ENCODE measurements at places on chromosomes 5 and 9.

- DNase-seq, result no peak
Measured at GRCh38 chr9:133199648-133200321, 9.3 kb downstream of the OBP2B start.

DNA sequence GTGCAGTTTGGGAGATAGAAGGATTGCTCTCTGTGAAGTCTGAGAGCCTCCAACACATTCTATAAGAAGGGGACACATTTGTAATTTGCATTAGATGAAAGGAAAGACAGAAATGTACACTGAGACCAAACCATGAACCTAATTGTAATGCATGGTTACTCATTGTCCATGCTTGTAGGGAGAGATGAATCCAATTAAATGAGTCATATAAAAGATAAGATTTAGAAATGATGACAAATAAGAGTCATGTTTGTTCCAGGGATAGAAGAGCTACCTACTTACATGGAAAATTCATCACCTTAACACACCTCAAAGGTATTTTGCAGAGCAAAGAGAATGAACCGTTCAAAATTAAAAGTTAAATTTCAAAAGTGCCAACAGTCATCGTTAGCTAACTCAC, 85.1 kb downstream of the FBXL7 start:
- no peak for DNase-seq

GRCh38 chr9:76101491-76101890, 211.0 kb downstream of the PCSK5 start:
- DNase-seq, result no peak

- no peak for DNase-seq
Measured at GRCh38 chr9:93895535-93895934, 59.6 kb downstream of the BARX1 start.

DNA sequence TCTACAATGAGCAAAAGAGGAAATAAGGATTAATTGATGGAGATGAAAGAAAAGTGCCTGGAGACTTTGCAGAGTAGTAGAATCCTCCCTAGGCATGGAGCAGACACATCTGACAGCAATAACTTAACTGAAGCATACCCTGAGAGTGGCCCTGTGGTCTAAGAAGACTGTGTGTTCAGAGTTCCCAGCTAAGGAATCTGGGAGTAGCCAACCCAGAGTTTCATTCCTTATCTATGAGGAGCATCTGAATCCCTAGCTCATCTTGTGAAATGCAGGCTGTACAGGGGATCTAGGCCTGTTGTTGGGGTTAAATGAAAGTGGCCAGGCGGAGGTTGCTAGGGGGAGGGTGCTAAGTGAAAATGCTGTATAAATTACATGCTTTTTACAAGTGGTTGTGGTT, 233.1 kb upstream of the FBXL7 start:
- no peak for DNase-seq

DNA sequence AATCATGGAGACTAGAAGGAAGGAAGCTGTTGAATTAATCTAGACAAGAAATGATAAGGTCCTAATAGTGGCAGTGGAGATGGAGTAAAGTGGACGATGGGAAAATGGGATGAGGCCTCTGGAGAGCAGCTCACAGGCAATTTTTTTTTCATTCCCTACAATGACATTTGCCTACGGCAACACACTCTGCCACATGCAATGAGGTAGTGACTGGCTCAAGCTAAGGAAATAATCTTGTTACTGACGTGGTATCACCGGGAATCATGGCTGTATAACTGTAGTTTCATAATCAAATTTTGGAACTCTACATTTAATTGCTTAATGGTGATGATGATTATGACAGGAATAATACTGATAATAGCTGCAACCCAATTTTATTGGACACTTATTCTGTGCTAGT, 12.1 kb upstream of the MOB3B start:
- no peak for DNase-seq

DNA sequence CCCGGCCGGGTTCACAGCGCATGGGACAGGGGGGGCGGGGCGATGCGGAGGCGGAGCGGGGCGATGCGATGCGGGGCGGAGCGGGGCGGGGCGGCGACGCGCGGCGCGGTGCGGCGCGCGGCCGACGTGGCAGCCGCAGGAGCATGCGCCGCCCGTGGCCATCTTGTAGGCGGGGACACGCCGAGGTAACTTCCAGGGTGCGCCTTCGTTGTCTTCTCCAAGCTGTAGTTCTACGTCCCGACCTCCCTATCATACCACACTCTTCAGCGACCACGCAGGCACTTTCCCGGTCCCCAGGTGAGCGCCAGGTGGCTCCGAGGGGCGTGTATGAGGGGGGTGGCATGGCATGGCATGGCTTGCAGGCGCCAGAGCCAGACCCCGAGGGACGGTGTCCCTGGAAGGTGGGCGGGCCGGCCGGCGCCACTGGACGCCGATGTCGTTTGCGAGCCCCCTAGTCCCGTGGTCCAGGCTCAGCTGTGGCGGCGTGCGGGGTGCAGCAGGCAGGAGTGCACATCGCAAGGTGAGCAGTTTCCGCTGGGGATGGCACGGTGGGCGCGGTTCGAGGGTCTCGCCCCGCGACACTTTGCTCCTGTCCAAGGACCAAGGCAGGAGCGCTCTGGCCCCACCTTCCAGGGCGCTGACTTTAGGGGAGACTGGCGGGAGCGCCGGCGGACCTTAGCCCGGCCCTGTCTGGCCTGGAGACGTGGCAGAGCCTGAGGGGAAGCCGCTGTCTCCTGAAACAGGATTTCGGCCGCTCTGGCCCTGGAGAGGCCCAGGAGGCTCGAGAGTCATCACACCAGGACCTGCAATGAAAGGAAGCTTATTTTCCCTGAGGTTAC, at the start of gene PRRC1:
Gene PRRC1 (plus strand): TSS at position 161 of the 839 bp plus-strand sequence. CDS start 5,840 bp downstream, outside the sequence.
- no peak for DNase-seq

DNA sequence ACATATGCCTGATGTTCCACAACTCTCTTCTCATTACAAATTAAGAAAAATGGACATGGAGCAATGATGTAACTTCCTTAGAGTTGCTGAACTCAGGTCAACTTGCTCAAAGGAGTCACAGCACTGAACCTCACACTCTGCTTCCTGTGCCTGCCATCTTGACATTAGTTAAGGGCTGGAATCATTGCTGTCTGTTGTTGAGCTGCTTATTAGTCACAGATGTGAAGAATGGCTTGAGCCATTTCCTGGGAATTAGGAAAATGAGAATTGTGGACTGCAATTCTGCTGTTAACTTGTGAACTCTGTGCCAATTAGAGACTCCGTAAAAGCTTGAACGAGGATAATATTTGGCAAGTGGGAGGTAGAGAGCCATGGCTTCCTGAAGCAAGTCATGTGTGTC, 212.0 kb downstream of the ADAMTS12 start:
- no peak for DNase-seq

DNA sequence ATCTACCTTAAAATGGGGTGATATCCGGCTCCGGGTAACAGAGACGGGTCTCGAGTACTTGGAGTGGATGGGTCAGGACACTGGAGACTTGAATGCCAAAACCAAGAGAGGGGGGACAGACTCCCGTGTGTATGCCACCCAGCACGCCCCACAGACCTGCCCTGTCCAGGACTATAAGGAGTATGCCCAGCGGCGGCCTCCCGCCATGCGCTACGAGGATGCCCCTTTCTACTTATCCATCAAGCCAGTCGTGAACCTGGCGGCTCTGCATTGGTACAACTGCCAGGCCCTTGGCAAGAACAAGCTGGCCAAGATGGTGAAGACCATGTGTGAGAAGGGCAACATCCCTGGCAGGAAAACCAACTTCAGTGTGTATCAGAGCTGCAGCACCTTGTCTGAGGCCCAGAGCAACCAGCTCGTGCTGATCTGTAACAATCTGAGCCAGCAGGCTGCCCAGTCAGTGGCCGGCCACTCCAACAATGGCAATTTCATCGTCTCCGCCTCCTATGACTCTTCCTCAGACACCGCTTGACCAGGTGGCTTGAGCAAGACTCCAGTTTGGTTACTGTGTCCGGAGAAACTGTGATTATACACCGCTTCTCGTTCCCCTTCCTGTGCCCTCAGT, 99.4 kb downstream of the INIP start:
- DNase-seq, result no peak

DNA sequence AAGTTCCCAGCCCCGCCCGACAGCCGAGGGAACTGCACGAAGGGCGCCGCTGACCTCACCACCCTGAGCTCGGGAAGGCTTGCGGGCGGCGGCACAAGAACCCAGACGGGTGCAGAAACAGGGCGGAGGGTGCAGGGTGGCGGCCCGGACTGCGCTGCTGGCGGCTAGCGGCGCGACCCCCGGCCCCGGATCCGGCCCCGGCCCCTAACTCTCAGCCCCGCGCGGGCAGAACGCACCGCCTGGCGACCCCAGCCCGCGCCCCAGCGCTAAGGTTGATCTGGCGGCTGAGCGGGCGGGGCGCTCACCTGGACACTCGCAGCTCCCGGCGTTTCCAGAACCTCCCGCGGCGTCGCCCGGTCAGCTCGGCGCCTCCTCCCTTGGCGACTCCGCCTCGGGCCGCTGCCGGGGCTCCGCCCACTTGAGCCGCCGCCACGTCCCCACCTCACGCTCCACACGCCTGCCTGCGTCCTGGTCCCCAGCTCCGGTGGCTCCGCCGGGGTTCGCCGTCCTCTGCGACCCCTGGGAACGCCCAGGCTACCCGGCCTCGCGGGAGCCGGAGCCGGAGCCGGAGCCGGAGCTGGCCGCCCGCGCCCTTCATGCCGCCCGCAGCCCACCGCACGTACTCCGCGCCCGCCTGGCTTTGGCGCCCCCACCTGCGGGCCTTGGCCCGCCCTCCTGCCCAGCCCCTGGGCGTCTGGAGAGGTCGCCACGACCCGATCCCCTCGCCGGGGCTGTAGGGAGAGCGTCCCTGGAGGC, at the start of gene P4HA2:
Gene P4HA2 (minus strand): TSS at position 369 of the 756 bp plus-strand sequence. CDS start 9,227 bp downstream, outside the sequence.
- DNase-seq, result peak; percentile 30

- no peak for DNase-seq
Measured at GRCh38 chr5:133612249-133612860, at the start of gene FSTL4. TSS of gene FSTL4 (minus strand) at chr5:133612541.

GRCh38 chr5:152622628-152623027, 217.5 kb upstream of the NMUR2 start:
- DNase-seq, result no peak

DNA sequence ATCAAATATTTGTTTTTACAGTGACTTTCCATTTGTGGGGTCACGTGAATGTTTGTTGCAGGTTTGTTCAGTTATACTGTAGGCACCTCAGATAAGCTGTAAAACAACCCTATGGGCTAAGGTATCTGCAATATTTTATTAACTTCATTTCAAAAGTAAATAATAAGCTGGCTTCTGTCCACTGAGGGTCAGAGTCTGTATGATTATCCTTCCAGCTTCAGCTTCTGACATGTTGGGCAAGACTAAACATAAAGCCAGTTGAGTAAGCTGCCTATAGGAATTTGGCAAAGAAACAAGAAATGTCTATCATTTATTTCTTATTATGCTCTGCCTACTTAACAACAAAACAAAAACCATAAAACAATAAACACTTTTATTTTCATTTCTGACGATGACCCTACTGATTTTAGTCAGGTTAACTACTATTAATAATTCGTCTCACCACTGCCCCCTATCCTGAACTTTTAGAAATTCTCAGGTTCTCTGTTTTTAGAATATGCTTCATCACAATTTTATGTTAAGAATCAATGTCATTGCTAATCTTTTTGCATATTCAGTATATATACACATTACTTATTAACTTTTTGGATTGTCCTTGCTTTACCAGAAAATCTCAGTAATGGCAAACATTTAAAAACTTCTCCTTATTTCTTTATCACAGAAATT, 413.6 kb upstream of the ADAMTSL1 start:
- DNase-seq, result no peak

DNA sequence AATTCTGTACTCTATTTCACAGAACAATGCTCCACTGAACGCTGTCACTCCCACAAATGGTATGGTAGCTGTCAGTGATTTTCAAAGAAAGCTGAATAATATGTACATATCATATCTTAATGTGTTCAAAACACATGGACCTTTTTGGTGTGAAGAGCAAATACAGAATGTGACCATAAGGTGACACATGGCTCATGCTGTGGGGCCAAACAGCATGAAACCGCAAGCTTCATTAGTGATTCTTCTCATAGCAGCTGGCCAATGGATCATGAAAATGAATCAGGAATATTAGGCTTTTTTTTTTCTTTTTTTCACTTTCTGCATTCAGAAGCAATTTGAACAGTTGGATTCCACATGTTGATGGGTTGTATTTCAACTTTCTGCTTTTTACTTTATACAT, 54.9 kb upstream of the CDH9 start:
- DNase-seq, result no peak

- DNase-seq, result no peak
Measured at GRCh38 chr9:117480253-117480652, 65.4 kb upstream of the ASTN2 start.

DNA sequence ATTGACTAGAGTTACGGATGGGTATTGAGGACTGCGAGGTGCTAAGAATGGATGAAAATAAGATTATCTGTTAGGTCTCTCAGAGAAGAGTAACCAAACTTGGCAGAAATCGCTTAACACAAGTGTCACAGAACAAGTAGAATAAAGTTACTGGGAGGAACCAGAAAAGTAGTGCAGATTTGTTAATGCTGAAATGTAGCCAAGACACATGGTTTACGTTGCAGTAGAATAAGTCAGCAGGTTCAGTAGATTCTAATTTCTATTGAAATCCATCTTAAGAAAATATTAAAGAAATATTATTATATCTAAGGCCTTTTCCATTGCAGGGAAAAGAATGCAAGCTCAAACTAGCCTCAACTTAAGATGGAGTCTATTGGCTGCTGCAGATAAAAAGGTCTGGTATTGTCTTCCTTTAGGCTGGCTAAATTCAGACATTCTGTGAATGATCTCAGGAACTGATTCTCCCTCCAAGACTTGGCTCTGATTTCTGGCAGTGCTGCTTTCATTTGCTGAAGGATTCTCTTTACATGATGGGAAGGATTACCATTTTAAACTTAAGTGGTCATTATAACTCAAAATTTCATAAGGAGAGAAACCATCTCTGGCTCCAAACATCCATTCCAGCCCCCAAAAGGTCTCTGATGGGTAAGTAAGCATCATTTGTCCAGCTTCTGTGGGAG, 314.9 kb downstream of the MARCHF11 start:
- no peak for DNase-seq

DNA sequence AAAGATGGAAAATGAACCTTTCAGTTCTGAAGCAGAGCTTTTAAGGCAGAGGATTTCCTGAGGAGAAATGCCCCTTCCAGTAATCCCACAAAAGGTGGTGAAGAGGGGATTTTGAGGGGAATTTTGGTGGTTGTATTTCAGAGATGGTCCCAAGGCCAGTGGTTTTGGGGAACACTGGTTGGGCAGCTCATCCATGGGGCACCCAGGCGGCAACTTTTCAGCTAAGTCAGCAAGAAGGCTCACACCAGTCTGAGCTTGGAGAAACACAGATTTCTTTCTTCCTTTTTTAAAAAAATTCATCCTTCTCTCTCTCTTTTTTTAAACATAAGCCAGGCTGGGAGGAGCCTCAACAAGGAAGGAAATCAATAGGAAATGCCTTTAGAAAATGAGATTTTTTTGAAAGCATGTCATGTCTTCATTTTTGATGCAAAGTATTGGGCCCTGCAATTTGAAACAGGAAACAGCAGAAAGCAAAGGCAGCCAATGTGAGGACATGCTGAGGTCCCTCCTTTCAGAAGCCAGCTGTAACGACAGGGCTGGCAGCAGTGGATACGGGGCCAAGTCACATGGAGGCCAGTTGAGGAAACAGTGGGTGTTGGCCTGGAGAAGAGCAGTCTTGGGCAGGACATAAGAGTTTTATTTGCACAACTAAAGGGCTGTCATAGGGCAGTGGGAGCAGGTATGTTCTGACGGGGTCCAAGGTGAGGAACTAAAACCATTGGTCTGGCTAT, 155.3 kb upstream of the KLF4 start:
- no peak for DNase-seq

- DNase-seq, result no peak
Measured at GRCh38 chr9:136237486-136238341, 7.9 kb downstream of the QSOX2 start.

Measured in cortex of kidney (tissue), 1 donor.